ENCODE measurements at places on chromosomes 5 and 9.

GRCh38 chr5:127088251-127088650 lies 14.9 kb upstream of the C5orf63 start:
- no peak for DNase-seq

DNA sequence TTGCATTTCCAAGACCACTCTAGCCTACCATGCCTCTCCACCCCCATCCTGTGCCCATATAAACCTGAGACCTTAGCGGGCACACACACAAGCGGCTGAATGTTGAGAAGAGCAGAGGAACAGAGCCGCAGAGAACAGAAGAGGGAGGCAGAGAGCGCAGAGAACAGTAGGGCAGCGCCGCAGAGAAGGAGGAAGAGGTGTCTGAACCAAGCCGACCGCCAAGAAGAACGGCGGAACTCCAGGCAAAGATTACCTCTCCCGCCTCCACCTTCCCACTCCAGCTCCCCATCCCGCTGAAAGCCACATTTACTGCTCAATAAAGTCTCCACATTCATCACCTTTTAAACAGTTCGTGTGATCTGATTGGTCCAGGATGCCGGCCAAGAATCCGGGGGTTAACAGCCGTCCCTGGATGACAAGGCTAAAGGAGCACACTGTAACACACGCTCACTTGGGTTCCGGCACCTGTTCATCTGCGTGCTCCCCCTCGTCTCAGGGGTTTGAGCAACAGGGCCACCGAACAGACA lies 33.2 kb downstream of the GRIN3A start:
- no peak for DNase-seq

DNA sequence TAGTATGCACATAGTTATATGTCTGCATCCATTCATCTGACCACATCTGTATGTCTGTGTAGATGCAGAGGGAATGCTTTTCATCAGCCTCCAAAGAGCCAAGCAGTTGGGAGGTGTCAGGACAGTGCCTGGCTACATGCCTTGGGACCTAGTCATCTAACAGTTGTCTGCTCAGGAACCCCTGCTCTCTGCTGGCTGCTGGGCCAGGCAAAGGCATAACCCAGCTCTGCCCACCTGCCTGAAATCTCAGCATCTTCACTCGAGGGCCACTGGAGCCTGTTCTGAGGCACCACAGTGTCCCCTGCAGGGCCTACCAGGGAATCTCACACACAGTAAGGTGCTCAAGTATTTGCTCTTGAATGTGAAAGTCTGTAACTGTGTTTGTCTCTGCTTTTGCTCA lies 3.7 kb downstream of the C9orf50 start:
- no peak for DNase-seq

DNA sequence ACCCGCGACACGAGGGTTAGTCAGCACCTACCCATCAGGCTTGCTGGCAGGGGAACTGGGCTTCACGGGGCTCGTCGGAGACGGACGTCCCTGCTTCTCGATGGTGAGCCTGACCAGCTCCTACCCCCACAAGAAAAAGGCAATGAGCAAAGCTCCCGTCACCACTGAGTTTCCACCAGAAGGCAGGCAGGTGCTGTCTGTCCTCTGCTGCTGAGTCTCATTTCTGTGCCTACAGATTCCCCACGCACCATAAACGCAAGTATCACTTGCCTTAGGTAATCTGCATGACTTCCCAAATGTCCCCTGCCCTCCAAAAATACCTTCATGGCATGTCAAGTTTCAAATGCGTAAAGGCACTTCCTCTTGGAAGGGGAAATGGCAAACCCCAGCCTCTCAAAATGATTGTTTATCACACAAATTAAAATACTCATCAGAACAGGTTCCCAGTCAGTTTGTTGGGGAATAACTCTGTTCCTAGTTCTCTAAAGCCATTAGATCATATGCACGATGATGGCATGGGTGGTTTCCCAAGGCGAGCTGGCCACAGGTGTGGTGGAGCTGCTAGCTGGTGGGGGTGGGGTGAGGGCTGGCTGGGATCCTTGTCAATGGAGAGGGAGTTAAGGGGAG lies 85.0 kb downstream of the PRRT1B start:
- DNase-seq, result no peak

DNA sequence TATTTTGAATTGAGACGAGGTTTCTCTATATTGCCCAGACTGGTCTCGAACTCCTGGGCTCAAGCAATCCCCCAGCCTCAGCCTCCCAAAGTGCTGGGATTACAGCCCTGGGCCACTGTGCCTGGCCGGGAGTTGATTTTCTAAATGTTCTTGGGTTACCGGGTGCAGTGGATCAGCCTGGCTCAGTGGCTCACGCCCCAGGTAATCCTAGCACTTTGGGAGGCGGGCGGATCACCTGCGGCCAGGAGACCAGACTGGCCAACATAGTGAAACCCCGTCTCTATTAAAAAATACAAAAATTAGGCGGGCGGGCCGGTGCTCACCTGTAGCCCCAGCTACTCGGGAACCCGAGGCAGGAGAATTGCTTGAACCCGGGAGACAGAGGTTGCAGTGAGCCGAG lies 106.9 kb upstream of the LARP1 start:
- no peak for DNase-seq

DNA sequence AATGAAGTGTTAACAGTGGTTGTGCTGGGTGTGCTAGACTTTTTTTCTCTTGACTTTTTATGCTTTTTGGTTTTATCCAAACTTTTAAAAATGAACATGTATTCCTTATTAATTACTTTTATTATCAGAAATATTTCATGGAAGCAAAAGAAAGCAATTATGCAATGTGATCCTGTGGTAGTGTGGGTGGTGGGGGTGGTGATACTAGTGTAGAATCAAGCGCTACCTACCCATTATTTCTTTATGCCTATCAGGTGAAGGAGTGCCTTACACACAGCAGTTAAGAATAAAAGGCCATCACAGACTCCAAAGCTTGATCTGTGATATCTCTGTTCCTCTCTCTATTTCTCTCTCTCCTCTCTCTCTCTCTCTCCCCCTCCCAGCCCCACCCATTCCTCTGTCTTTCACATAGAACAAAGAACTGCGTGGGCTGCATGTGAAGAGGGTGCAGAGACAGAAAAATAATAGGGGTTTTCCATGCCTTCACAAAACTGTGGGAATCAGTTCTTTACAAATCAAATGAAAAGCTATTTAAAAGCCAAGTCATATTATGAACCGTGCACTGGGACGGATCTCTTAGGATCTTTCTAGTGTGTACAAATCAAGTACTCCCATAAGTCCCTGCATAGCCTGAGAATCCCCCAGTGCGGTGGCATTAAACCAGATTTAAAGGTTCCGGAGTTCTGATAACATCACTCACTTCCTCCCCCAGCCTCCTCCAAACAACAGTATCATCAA lies 351.2 kb downstream of the RAB3C start:
- no peak for DNase-seq

DNA sequence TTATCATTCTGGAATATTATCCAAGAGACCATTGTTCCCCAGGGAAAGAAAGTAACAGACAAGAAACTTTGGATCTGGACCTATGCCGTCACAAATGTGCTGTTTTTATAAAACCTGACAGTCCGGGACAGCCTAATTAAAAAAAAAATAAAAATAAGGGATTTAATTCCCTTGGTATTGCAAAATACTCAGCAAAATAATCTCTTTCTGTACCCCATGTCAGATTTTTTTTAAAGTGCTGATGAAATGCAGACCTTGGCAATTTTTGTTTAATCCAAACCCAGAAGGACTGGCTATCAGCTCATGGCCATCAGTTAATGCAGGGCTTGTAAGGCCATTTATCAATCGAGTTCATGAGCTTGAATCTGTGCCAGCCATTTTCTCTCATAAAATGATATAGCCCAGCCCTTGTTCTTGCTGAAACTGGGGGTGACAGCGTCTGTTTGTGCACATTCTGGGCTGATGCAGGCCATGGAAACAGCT lies 162.7 kb upstream of the S1PR3 start:
- DNase-seq, result no peak

GRCh38 chr9:121776001-121776738 lies 124.7 kb downstream of the DAB2IP start:
- no peak for DNase-seq

- DNase-seq, result no peak
These were observed 6.7 kb downstream of the ADRB2 start for GRCh38 chr5:148833122-148833521.

GRCh38 chr9:93177676-93178075 lies 6.3 kb upstream of the WNK2 start:
- no peak for DNase-seq

DNA sequence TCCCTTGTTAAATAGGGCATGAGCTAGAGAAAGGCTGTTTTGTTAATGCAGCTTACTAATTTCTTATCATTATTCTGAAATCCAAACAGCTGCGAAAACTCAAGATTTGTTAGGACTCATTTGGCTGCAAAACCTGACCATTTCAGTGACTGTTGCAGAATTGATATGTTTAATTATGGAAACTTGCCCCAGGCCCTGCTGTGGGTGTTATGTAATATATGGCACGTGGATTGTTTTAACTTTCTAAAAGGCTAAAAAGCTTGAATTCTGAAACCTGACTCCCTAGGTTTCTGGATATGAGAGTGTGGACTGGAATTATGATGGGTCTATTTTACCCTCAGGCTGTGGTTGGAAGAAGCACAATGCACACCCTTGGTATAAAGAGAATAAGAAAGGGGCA lies 4.4 kb downstream of the IL9 start:
- no peak for DNase-seq

GRCh38 chr9:18776836-18777820 lies 255.9 kb downstream of the SAXO1 start:
- DNase-seq, result no peak

DNA sequence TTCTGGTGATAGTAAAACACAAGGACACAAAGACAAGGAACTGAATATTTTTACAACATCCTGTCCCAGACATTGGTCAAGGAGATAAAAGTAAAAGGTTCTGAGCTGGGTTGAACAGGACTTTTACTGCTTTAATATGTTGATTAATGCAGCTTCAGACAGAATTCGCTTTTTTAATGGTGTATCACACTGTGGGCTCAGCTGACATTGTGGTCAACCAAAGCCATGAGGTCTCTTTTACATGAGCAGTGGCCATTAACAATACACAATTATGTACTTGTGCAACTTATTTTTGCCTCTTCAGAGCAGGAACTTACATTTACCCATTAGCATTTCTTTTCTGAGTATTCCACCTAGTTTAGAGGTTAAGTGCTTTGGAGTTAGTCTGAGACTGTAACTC lies 22.8 kb upstream of the ERBIN start:
- no peak for DNase-seq

GRCh38 chr5:41903382-41903891 lies 707 bp upstream of the RIMOC1 start:
- no peak for DNase-seq

DNA sequence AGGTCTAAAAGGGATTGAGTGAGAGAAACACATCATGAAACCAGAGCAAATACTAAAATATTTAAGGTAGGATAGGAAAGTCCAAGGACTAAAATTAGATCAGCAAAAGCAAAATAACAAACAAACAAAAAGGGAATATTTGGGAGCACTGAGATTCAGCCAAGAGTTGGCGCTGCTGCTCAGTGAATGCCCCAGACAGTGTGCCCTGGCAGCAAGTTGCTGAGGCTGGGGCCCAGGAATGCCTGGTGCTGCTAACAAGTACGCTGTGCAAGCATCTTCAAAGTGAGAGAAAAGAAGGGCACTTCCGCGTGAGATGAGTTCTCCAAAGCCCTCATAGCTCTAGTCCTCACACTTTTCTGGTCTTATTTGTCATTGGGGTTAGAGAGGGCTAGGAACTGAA lies 603.3 kb downstream of the EFNA5 start:
- no peak for DNase-seq

DNA sequence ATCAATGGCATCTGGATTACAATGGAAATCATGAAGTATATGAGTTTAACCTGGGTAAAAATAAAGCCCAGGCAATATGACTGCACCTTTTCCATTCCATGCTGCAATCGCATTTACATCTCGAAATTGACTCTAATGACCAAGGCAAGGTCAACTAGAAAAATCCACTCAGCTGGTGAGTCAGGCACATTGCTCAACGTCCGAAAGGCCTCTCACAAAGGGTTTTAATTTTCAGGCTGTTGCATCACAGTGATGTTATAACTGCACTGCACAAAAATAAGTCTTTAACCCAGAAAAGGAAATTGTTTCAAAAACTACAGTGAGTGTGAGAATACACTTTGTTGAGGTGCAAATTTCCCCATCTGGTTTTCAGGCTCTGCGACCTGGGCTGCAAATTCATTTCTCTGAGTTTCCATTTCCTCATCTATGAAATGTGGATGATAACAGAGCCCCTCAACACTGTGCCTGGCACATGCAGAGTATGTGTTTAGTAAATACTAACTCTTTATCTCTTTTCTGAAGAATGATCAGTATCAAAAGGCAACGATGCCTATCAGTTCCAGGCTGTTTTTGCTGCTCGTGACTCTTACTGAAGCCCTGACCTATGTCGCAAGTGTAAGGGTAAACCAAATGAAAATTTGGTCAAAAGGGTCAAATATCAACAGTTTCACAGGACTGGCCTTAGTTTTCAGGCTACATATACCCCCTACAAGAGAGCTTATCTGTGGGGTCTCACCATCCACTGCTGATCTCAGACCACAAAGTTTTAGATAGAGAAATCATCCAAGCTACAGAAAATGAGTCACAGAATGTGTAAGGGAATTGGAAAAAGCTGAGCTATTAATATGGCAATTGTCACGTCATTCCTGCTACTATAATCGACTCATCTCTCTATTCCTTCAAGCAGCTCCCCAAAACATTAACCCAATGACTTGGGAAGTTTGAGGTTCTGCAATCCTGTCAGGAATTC lies 4.1 kb downstream of the NFIL3 start:
- no peak for DNase-seq

DNA sequence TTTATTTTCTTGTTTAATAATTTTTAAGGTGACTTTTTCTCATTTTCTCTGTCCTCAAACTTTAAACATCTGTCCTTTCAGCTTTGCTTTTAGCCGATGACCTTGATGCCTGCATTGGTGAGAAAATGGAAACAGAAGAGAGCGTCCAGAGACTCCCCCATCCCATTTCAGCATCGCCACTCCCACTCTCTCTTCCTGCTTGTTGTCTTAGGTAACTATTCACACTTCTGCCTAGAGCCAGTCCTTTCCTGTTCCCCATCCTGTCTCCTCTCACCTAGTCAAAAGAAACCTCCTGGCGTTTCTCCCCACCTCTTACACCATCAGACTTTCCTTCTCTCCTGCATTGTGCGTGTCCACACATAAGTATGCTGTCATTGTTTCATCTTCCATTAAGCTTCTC lies 124.6 kb downstream of the MAST4 start:
- no peak for DNase-seq

DNA sequence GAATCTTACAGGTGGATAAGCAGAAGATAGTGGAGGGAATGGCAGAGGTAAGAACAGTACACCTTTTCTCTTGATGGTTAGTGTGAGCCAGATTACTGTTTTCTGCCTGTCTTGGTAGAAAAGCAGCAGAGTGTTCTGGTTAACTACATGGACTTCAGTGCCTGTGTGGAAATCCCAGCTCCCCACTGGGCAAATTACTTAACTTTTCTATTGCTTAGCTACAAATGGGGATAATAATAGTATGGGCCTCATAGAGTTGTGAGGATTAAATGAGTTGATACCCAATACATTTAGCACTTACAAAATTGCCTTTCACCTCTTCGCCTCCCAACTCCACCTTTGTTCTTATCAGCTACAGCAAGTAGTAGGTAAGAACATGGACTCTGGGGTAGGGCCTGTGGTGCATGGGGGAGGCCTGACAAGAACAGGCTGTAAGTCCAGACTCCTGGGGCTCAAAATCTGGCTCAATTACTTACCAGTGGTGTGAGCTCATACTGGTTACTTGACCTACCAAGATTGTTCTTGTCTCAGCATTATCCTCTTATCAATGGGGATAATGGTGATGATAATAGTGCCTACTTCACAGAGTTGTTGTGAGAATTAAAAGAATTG lies 125.1 kb downstream of the LIFR start:
- no peak for DNase-seq

GRCh38 chr9:37248651-37249163 lies 128.3 kb downstream of the ZCCHC7 start:
- no peak for DNase-seq

GRCh38 chr5:170651604-170652277 lies 131.8 kb upstream of the GABRP start:
- DNase-seq, result peak; percentile 9

Data from mesenteric fat pad (tissue), 1 donor.